ENCODE measurements at places on chromosomes 1 and 21.

DNA sequence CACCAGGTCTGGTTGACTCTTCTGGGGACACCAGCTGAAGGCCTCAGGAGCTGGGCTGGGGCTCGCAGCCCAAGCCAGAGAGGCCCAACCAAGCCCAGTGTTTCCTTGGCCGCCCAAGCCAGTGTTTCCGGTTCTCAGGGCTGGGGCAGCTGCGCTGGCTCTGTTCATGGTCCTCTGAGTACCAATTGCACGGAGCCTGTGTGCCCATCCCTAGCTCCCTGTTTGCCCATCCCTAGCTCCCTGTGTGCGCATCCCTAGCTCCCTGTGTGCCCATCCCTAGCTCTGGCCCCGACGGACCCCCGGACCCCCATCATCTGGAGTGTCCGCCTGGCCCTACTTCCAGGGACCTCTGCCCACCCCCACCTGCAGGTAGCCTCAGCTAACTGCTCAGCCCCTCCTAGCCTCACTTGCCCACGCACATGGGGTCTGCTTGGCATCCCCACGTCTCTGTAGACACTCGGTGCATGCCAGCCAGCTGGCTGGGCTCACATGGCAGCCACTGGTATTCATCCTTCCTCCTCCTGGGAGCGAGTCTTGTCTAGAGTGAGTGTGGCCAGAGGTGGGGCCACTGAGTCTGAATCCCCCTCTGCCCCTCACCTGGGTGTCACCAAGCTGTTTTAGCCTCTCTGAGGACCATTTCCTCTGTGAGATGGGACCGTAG, 64.0 kb downstream of the WNT9A start:
- DNase-seq, result no peak

DNA sequence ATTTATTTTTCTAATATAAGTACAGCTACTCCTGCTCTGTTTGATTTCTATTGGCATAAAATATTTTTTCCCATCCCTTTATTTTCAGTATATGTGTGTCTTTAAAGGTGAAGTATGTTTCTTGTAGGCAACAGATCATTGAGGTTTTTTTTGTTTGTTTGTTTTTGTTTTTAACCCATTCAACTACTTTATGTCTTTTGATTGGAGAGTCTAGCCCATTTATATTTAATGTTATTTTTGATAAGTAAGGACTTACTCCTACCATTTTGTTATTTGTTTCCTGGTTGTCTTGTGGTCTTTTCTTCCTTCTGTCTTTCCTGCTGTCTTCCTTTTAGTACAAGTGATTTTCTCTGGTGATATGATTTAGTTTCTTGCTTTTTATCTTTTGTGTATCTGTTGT, 285.1 kb upstream of the PROX1 start:
- DNase-seq, result no peak

DNA sequence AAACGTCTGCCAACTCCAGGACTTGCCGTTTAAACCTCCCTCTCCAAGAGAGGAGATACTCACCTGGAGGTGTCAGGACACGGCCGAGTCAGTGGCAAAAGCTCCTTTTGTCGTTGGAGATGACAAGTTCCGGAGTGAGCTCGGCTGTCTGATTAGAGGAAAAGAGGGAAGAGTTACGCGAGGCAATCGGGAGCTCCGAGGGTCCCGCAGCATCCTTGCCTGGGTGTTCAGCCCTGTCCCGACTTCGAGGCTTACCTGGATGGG, 497 bp downstream of the ID3 start:
- no peak for DNase-seq

DNA sequence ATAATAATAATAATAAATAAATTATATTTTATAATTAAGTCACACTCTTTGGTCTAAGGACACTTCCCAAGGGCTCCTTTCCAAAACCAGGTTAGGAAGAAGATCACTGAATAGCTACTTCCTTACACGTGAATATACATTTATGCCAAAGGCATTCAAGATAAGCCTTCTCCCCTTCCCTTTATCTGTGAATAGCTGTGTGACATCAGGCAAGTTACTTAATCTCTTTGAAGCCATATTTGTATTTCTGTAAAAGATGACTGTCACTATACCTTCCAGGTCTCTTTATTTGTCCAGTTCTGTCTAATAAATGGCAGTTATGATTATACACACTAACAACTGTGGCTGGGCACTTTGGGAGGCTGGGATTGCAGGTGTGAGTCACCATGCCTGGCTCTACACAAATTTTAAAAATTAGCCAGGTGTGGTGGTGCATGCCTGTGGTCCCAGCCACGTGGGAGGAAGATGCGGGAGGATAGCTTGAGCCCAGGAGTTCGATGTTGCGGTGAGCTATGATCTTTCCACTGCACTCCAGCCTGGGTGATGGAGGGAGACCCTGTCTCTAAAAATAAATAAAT, 5.5 kb upstream of the RNF11 start:
- no peak for DNase-seq

- DNase-seq, result no peak
Observed at GRCh38 chr1:160590488-160590887, 11.2 kb upstream of the CD84 start.

DNA sequence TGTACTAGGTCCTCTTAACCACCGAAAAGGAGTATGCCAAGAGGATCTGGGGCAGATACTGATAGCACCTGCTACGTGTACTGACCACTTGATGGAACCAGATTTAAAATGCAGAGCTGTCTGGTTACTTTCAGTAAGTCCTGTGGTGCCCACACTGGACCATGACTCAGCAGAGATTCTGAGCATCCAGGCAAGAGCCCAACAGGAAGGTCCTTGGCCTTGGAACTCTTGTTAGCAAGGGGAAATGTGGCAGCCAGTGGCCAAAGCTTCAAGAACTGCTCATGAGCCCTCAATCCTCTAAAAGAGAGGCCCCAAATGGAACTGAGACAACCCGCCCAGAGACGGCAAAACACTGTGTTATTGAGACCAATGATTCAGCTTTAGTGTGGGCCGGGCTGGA, 4.2 kb upstream of the GJB5 start:
- DNase-seq, result no peak

GRCh38 chr1:50139339-50140181, 30.8 kb downstream of the ELAVL4 start:
- DNase-seq, result no peak

DNA sequence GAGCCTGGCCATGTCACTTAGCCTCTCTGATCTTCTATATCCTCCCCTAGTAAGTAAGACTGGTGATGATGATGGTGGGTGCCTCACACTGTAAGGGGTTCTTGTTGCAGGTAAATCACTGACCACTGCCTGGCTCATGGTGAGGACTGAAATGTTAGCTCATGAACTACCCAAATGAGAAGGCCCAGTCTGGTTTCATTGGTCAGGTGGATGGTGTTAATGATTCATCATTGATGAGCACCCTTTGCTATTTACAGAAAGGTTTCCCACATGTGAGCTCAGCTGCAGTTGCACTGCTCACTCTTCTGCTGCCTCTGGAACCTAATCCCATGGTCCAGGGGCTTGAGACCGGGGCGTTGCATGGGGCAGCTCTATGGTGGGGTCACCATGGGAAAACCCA, 417.7 kb downstream of the PRDM2 start:
- DNase-seq, result no peak

DNA sequence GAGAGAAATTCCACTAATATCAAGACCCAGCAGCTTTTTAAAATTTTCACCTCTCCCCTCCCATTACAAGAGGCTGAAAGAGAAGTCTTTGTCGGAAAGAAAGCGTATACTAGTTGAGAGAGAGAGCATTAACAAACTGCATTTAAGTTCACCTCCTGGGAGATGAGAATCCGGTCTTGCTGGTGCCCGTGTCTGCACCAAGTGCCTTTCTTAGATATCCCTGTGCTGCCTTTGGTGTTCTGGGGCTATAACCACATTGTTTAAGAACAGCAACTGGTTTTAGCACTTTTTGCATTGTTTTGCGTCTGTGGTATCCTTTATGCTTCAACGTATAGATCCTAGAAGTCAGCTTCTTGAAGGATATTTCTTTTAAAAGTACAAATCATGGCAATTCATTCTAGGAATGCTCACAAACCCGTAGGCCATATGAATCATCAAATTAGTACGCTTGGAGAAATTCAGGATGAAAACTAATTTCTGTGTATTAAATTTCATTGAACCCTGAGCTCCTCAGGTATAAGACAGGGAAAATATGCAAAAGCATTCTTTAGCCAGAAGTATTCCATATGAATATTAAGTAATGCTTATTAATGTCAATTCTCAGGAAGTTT, 3.4 kb upstream of the RPE65 start:
- no peak for DNase-seq

- no peak for DNase-seq
Observed at GRCh38 chr1:183907070-183907469, 102.2 kb downstream of the RGL1 start.

DNA sequence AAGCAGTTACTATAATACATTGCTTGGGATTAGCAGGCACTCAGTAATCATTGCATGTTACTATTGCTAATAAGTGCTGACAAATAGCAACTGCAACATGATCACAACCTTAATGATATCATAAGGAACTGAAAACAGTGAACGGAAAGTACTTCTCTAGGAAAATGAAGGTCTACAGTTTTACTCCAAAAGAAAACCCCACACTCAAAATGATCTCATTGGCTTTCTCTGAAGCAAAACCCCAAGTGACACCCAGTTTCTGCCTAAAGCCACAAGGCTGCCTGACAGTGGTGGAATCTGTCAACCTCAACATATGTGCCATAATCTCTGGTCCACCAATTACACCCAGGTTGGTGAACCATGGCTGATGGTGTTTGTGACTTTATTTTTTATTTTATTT, 137.6 kb downstream of the PTGER3 start:
- no peak for DNase-seq

GRCh38 chr21:42621819-42622177, 31.6 kb upstream of the PDE9A start:
- DNase-seq, result no peak

GRCh38 chr1:8238141-8239038, 79.5 kb upstream of the SLC45A1 start:
- DNase-seq, result no peak

DNA sequence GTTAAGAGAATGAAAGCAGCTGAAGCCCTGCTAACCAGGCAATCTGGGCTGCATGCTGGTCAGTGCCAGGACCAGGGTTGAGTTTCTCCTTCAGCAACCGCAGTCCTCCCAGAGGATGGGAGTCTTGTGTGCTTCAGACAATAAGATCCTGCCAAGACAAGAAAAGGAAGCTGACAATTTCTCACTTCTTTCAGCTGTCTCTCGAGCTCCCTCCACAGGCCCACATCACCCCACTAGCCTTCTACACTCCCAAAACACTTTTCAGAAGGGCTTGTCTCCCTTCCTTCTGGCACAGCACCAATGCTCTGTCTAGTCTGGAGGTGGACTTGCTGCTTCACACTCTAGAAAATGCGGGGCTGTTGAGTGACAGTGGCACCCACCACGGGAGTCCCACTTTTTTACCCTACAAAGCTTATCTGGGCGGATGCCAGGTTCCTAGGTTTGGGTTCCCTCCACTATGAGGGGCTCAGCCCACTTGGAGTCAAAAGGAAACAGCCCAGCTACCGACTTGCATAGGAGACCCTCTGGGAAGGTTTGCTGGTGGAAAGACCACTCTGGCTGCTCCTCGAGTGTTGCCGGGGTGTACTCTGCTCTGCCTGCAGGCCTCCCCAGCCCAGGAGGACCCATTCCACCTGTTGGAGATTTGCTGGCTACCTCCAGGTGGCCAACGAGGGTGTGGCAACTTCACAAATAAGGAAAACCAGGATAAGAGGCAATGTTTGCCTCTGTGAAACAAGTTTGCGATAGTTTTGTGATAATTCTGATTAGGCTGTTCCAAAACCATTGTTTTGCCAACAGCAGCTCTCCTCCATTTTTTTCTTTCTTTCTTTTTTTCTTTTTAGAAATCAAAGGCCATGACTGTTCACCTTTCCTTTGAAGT, 68.9 kb downstream of the TENT5C start:
- no peak for DNase-seq

- DNase-seq, result no peak
Observed at GRCh38 chr1:27979151-27979858, 19.5 kb downstream of the XKR8 start.

- no peak for DNase-seq
Observed at GRCh38 chr1:155709391-155709790, 20.5 kb downstream of the DAP3 start.

GRCh38 chr1:8653878-8654277, 163.6 kb downstream of the RERE start:
- DNase-seq, result no peak

GRCh38 chr1:54474310-54475251, 68.4 kb upstream of the SSBP3 start:
- DNase-seq, result no peak

DNA sequence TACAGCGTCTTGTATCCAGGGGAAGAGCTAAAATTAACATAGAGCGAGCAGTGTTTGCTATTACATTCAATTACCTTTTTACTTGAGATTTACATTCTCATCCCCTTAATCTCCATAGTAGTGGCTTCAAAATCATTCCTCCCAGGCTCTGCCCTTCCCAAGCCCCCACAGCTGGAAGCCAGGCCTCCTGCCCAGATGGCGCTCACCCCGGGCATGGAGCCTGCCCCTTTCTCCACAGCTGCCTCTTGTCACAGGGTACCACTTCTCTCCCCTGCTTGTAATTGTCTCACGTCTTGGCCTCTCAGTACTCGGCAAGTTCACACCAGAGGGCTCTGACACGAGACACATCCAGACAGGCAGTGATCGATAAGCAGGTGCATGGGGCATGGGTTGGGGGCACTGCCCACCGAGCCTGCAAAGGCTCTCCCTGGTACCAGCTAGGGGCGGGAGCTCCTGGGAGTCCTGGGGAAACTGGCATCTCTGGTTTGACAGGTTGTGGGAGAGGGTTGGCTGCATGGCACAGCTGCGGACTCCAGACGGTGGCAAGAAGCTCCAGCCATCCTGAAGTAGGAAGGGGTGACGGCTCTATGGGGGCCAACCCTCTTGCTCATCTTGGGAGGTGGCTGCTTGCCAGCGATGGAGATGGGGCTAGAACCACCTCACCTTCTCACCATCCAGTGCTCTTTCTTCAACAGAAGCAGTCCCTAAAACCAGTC, 20.1 kb downstream of the CASZ1 start:
- DNase-seq, result no peak

- no peak for DNase-seq
Observed at GRCh38 chr1:62728963-62729362, 40.8 kb upstream of the DOCK7 start.

DNA sequence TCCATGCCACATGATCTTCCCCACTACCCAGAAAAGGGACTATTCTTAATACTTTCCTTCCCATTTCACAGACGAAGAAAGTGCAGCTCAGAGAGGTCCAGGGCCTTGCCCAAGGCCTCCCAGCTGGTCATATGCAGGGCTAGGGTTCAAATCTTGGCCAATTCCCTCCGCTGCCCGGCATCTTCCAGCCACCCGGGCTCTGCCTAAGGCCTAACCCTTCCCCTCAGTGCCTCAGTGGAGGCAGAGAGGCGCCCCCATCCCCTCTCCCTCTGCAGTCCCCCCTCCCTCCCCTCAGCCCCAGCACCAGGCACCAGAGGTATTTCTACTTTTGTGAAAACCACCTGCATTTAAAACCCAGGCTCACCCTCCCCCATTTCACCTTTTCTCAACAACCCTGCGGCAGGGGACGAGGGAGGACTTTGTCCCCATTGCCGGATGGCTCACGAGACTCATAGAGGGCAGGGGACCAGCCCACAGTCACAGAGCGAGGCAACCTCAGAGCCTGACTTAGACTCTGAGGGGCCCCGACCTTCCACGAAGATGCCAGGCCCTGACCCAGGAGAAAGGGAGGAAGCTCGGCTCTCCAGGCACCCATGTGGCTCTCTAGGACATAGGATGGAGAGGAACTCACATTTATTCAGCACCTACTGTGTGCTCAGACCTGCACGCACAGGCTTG, 12.3 kb downstream of the LAPTM5 start:
- no peak for DNase-seq

Measured in hippocampal formation (tissue), 2 donors.